ENCODE measurements at places on chromosomes 2 and 18. TPM values are rescaled to one million over a fixed set of nuclear protein-coding genes. Genes with fewer than 3 reads are reported as not detected.

GRCh38 chr2:128525653-128526052, 207.0 kb upstream of the HS6ST1 start:
- DNase-seq: no peak

GRCh38 chr2:233760043-233760442, at the start of gene UGT1A1:
TSS of gene UGT1A1 (plus strand) at chr2:233760270. CDS start at chr2:233760288, 18 bp downstream.
- peak; percentile 36 for DNase-seq

DNA sequence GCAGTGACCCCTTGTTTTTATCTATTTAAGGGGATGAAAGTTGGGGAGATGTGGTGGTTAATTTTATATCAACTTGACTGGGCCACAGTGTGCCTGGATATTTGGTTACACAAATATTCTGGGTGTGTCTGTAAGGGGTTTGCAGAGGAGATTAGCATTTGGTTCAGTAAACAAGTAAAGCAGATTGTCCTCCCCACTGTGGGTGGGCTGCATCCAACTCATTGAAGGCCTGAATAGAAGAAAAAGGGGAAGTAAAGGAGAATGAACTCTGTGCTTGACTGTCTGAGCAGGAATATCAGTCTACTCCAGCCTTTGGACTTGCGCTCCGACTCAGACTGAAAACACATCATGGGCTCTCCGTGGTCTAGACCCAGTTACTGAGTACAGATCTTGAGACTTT, 80.9 kb downstream of the GCA start:
- DNase-seq: no peak

Gene BCL2
- total RNA-seq: 53.9 TPM

GRCh38 chr2:216701544-216701943, 6.2 kb upstream of the IGFBP5 start:
- DNase-seq: no peak

GRCh38 chr2:68643874-68644485, 601 bp downstream of the PROKR1 start:
- DNase-seq: no peak

DNA sequence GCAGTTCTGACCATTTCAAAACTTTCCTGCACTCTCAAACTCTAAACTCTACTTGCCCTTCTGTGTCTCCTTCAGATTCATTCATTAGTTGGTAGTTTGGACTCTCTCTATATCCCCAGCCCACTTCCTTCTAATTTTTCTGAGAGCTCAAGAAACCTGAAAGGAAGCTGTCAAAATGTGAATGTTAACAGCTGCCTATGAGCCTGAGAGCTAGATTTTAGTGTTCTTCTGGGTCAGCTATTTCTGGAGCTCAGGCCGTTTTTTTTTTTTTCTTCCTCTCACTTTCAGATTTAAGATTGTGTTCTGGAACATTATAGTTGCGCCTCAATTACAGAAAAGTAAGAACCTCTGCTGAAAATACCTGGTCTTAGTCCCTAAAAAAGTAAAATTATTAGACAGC, 73.1 kb downstream of the RTN4 start:
- DNase-seq: no peak

Gene ZNF516
- 12.8 TPM for total RNA-seq

DNA sequence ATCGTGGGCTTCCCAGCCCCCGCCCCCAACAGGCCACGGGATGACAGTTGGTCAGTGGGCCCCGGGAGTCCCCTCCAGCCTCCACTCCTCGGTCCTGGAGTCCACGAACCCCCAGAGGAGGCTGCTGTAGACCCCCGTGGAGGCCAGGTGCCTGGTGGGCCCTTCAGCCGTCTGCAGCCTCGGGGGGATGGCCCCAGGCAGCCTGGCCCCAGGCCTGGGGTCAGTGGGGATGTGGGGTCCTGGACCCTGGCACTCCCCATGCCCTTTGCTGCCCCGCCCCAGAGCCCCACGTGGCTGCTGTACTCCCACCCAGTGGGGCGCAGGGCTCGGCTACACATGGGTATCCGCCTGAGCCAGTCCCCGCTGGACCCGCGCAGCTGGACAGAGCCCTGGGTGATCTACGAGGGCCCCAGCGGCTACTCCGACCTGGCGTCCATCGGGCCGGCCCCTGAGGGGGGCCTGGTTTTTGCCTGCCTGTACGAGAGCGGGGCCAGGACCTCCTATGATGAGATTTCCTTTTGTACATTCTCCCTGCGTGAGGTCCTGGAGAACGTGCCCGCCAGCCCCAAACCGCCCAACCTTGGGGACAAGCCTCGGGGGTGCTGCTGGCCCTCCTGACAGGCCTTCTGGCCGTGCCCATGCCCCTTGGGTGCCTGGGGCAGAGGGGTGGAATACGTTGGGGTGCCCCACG, 7.6 kb downstream of the NEU4 start:
- DNase-seq: no peak

DNA sequence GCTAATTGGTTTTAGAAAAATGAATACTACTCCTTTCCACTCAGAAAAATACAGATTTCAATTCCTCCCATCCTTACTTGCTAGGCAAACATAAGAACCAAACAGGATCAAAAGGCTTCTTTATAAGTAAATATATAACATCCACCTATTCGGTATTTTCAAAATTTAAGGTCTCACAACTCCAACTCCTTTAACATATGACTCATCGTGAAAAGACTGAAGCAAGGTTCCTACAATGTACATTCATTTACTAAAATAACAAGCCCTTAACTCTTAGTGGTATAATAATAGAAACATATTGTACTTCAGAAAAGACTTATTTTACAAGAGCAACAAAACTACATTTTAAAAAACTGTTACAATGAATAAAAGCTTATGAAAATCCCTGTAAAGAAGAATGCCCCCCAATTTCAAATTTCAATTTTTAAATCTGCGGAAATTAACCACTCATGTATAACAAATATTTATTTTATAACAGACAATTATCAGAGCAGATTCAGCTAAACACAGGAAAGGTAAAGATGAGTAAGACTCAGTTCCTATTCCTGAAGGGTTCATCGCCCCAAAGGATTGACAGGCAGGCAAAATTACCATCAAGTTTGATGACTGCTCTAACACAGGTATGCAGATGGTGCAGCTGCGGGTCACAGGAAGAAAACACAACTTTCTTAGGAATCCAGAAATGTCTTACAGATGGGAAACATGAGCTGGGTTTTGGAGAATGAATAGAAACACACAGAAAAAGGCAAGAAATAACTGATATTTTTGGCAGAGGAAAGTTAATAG, 96.4 kb downstream of the COBLL1 start:
- no peak for DNase-seq

DNA sequence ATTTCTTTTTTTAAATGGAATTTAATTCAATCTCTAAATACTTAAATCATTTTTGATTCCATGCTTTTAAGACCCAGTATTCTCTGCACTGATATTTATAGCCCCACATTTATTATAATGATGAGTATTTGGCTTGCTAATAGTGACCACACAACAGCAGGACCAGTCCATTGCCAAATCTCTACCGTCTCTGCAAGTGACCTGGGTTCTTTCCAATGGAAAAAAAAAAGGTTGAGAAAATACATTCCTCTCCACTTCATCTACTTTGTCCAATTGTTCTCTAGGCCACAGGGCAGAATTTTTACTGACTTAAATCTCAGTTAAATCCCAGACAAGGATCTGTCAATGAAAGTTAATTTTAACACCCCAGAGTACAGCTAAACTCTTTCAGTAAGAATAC, 20.5 kb downstream of the GRB14 start:
- no peak for DNase-seq

DNA sequence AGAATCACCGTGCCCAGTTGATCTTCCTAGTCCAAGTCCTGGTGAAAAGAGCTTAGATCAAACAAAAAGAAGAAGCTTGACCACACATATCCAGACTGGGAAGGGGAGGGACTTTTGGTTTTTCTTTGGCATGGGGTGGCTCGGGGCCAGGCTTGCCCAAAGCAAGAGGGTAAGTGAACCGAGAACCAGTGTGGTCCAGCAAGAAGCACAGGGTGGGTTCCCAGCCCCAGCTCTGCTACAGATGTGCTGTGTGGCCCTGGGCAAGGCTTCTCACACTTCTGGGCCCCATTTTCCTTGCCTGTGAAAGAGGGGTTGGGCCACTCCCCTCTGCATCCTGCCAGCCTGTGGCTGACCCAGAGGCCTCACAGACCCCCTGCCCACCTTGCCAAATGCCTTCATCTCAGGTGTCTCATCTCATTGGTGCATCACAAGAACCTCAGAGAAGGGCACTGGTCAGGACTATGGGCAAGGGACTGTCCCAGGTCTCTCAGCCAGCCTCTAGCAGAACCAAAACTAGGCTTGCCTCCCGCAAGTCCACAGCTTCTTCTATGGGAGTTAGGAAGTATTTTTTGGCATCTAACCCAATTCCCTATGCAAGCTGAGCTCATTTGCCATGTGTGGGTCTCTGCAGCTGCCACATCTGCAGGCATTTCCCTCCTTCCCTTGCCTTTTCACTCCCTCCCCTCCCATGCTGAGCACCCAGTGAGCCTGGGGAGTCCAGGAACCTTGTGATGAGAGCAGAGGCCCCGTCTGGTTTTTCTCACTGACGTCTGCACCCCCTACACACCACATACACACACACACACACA, 6.9 kb downstream of the ATP6V1B1 start:
- DNase-seq: peak; percentile 66

DNA sequence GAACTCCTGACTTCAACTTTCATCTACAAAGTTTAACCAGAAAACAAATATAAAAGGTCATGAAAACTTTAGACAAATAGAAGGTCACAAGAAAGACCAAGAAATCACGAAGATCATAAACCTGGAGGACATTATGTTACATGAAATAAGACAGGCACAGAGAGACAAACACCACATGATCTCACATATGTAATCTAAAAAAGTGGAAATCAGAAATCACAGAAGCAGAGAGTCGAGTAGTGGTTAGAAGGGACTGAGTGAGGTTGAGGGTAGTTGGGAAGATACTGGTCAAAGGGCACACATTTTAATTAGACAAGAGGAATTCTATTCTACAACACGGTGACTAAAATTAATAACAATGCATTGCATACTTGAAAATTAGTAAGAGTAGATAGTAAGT, 1.4 kb downstream of the GCFC2 start:
- DNase-seq: no peak

GRCh38 chr18:46541626-46542189, 115.3 kb downstream of the LOXHD1 start:
- DNase-seq: no peak

Gene RTP5
- not detected for total RNA-seq

Gene ABCB11
- not detected for total RNA-seq

GRCh38 chr2:25400169-25400568, 58.4 kb upstream of the DNMT3A start:
- DNase-seq: no peak

GRCh38 chr18:79932907-79933306, 18.5 kb downstream of the SLC66A2 start:
- no peak for DNase-seq

- no peak for DNase-seq
Measured at GRCh38 chr2:237478979-237479378, 8.1 kb upstream of the MLPH start.

- no peak for DNase-seq
Measured at GRCh38 chr2:62920070-62920469, 130.6 kb upstream of the OTX1 start.

- DNase-seq: peak; percentile 43
Measured at GRCh38 chr2:168211664-168212163, 35.7 kb downstream of the STK39 start.

GRCh38 chr2:69450735-69451416, 13.6 kb upstream of the NFU1 start:
- no peak for DNase-seq

DNA sequence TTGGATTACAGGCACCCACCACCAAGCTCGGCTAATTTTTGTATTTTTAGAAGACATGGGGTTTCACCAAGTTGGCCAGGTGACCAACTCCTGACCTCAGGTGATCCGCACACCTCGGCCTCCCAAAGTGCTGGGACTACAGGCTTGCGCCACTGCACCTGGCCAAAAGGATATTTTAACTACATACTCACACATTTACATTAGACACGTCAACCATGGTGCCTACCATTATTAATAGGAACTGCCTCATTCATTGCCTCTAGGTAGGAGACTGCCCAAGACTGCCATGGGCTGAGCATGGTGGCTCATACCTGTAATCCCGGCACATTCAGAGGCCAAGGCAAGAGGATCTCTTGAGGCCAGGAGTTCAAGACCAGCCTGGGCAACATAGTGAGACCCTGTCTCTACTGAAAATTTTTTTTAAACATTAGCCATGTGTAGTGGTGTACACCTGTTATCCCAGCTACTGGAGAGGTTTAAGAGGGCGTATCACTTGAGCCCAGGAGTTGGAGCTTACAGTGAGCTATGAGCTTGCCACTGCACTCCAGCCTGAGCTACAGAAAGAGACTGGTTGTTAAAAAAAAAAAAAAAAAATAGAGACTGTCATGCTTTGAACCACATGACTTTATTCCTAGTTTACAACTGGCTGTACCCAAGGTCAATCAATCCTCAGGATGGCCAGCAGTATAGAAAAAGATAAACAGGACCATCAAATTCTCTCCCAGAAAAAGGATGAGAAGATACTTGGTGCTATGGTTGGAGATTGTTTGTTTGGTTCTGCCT, 31.1 kb upstream of the EPC2 start:
- no peak for DNase-seq

Gene TCF7L1
- total RNA-seq: 0.45 TPM

- peak; percentile 82 for DNase-seq
Measured at GRCh38 chr2:54657664-54658083, 65.8 kb upstream of the EML6 start.

Gene ARHGAP15
- total RNA-seq: 5.8 TPM

DNA sequence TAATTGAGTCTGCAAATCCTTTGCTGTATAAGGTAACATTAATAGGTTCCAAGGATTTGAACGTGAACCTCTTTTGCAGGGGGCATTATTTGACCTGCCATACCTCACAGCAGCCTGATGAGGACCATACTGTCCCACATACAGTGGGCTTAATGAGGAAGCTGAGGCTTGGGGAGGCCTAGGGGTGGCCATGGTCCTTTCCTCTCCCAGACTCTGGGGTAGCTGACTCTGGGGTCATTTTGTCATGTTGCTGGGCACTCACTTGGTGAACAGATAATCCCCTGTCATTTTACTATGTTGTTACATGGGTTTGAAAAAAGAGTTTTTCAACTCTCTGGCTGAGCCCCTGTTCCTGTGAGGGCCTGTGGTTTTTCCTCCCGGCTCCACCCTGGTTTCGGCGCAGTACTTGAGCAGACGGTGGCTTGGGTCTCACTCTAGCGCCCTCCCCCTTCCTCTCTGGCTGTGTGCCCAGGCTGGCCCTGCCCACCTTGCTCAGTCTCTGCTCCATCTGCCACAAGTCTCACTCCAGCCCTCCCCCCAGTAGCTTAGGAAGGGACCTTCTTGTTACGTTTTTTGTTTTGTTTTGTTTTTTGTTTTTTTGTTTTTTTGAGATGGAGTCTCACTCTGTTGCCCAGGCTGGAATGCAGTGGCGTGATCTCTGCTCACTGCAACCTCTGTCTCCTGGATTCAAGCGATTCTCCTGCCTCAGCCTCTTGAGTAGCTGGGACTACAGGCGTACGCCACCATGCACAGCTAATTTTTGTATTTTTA, 21.0 kb downstream of the INPP4A start:
- DNase-seq: peak; percentile 93

- DNase-seq: no peak
Measured at GRCh38 chr2:40439473-40439872, 12.4 kb downstream of the SLC8A1 start.

Gene ACMSD
- not detected for total RNA-seq

Gene WBP1
- 1.8 TPM for total RNA-seq

Gene ACKR3
- total RNA-seq: 24.6 TPM

GRCh38 chr2:53672881-53673522, 94.6 kb upstream of the CHAC2 start:
- no peak for DNase-seq

- DNase-seq: peak; percentile 39
Measured at GRCh38 chr2:43228756-43229659, 2.6 kb upstream of the ZFP36L2 start.

Gene AP1S3
- 11.6 TPM for total RNA-seq

Gene RAPGEF4
- 9.8 TPM for total RNA-seq

Measured in stomach (tissue), 19 donors.